ENCODE measurements at places on chromosomes 6 and 20.

DNA sequence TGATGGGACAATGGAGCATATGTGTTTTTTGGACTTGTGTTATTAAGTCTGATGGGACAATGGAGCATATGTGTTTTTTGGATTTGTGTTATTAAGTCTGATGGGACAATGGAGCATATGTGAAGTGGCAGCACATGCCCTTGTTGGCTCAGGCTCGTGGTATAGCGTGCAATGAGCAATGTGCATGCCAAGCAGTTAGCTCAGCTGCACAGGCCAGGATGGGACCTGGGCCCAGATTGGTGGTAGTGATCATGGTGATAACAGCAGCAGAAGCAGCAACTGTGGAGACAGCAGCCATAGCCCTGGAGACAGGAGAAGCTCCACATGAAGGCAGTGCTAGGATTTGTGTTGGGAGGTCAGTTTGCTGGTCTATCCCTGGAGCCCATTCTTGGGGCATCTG, 61.1 kb downstream of the IL20RA start:
- no peak for DNase-seq

DNA sequence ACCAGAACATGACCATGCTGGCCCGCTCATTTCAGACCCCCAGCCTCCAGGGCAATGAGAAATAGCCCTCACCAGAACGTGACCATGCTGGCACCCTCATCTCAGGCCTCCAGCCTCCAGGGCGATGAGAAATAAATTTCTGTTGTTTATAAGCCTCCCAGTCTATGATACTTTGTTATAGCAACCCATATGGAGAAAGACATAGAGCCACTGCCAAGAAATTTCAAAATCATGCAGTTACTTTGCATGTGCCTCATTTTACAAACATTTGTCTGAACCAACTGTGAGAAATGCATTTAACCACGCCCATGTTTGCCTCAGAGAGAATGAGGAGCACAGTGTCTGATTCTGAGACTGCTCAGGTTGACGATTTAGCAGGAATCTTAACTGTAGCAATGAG, 15.5 kb downstream of the CYP39A1 start:
- no peak for DNase-seq

DNA sequence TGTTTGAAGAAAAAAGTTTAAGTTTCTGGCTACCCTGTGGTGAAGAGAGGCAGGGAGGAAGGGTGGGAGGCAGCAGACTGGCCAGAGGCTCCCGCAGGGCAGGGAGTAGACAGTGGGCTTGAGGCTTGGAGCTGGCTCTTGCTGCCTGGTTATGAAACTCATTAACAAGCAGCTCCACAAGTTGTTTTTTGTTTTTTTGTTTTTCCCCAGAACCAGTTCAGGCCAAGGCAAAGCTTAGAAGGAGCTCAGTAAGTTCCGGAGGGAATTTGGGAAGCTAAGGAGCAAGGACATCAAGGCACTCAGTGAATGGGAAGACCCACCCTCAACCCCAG, 4.0 kb downstream of the DLL1 start:
- no peak for DNase-seq

DNA sequence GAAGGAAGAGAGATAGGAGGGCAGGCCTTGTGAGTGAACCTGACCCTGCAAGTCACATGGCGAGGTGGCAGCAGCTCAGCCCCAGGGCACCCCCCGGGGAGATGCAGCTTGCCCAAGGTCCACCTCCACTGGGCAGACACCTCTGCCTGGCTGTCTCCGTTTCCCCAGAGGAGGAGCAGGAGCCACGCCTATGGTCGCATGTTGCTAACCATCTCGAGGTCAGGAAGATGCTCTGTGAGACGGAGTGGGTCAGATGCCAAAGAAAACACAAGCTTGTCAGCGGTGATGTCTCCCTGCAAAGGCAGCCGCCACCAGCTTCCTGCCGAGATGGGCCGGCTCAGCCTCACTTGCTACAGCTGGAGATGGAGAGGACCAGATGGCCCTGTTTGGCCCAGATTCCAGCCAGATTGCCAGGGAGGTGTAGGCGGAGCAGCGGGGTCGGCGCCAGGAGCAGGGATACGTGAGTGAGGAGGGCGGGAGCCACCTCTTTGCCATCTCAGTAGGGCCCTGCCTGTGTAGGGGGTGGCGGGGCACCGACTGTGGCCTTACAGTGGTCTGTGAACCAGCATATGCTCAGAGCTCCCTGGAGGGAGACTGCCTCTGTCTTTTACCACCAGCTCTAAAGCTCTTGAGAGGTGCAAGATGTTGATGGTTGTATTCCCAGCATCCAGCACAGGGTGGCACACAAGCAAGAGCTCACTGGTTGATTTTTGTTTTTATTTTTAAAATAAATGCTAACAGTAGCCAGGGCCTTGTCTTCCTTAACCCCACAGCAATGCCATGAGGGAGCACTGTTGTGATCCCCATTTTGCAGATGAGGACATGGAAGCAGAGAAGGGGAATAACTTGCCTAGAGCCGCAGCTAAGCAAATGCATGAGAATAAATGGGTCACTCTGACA, 42.9 kb upstream of the FAM83D start:
- DNase-seq: no peak

- no peak for DNase-seq
Measured at GRCh38 chr6:11608600-11609323, 71.2 kb downstream of the TMEM170B start.

- no peak for DNase-seq
Measured at GRCh38 chr6:138404666-138405337, 779 bp downstream of the HEBP2 start.

- no peak for DNase-seq
Measured at GRCh38 chr6:3869284-3869631, 20.1 kb downstream of the FAM50B start.

- peak; percentile 83 for DNase-seq
Measured at GRCh38 chr6:149454346-149454848, 30.4 kb downstream of the ZC3H12D start.

DNA sequence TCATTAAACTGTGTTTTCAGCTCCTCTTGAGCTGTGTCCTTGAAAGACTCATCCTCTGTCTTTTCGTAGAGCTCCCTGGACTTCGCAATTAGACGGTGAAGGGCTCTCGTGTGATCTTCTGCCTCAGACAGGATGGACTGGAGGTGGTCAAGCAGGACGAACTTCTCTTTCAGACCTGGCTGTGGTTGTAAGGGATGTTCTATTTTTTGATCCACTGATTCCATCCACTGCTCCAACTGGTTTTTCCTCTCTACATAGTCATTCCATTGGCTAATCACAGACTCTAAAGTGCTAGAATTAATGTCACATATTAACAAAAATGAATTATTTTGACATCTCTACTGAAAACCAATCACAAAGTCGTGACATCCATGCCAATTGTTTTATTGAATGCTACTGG, 250.1 kb downstream of the SYNE1 start:
- no peak for DNase-seq

DNA sequence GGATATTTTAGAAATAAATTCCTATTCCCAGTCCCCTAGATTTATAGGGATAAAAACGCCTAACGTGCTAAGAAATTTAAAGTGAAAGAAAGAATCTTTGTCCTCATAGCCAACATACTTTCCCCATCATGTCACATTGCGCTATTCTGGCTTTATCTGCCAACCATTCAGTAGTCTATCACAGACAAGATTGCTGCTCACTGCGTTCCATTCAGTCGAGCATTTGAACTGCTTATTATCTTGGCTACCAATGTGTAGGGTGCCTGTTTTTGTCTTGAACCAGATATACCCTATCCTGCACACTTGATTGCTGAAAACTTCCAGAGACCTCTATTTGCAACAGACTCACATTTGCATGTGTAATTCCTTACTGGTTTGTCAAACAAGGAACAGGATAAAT, 751.5 kb downstream of the EPHA7 start:
- no peak for DNase-seq

GRCh38 chr6:25434921-25435320, 155.7 kb downstream of the CARMIL1 start:
- no peak for DNase-seq

GRCh38 chr6:129485746-129486145, 224.2 kb downstream of the ARHGAP18 start:
- DNase-seq: no peak

- DNase-seq: no peak
Measured at GRCh38 chr6:42104095-42104803, 38.2 kb downstream of the C6orf132 start.

DNA sequence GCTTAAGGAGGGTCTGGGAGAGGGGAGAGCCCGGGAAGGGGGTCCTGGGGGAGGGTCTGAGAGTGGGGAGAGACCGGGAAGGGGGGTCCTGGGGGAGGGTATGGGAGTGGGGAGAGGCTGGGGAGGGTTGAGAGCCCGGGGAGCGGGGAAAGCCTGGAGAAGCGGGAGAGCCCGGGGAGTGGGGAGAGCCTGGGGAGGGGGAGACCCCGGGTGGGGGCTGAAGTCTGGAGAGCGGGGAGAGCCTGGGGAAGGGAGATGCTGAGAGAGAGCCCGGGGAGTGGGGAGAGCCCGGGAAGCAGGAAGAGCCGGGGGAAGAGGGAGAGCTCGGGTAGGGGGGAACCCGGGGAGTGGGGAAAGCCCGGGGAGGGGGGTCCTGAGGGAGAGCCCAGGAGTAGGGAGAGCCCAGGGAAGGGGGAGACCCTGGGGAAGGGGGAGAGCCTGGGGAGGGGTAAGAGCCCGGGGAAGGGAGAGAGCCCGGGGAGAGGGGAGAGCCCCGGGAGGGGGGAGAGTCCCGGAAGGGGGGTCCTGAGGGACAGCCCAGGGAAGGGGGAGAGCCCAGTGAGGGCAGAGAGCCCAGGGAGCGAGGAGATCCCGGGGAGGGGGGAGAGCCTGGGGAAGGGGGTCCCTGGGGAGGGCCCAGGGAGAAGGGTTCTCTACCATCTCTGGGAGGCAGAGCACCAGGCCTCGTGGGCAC, 148.5 kb downstream of the SYNDIG1 start:
- no peak for DNase-seq

DNA sequence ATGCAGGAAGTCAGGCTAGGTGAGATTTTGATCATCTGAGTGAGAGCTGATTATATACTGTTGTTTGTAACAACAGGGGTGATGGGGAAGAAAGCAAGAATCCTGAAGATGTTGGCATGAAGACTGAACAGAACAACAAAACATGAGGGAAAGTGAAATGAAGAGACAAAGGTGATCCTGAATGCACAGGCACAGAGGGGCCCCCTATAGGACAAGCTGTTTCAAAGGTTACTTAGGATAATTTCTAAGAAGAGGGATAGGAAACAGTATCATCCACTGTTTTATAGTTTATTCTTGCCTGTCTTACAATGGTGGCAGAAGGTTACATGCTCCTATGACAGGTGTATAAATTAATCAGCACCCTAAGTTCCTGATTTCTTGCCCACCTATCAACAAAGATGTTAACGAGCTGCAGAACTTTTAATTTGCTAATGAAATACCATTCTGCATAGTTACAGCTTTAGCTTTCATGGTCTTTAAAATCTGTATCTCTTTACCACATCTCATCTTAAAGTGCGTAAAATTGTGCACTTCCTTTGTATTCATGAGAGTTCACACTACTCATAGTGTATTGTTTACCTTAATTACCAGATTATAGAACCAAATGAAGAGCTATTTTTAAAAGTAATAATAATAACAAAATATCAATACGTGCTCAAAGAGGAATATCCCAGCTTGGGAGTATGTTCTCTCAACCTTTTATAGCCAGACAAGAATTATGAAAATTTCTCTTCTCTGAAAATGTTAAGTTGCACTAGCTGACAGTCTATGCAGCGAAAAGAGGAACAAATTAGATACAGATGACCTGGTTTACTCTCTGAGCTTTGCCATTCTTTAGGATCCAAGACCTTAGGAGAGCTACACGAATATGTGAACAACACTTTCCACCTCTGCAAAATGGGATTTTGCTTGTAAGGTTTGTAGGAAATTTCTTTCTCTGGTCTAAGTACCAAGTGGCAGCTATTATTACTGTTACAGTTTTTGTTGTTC, 192.5 kb downstream of the EDN1 start:
- no peak for DNase-seq

DNA sequence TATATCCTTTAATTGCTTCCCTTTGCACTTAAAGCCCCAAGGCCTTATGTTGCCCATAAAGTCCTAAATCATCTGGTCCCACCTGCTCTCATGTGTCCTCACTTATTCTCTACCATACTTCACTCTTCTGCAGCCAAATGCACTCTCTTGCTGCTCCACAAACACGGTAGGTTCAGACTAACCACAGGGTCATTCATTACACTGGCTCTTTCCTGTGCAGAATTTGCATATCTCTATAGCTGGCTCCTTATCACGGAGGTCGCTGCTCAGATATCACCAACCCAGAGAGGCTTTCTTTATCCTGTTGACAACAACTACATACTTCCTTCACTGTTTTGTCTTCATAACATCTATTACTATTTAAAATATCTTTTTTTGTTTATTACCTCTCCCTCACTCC, 86.8 kb downstream of the MOXD1 start:
- no peak for DNase-seq

GRCh38 chr20:4571759-4572531, 149.8 kb upstream of the PRND start:
- DNase-seq: no peak

DNA sequence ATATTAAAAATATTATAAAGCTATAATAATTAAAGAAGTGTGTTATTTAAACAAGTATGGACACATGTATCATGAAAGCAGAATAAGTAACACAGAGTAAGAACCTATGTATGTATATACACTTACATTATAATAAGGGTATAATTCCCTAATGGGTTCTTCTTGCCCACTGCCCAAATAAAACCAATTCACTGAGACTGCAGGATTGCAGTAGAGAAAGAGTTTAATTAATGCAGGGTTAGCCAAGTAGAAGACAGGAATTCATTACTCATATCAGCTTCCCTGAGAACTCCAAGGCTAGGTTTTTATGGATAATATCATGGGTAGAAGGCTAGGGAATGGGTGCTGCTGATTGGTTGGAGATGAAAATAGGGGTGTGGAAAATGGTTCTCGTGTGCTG, 53.8 kb upstream of the SAMD3 start:
- DNase-seq: no peak

- peak; percentile 79 for DNase-seq
Measured at GRCh38 chr6:157586088-157586414, 205.1 kb downstream of the ZDHHC14 start.

DNA sequence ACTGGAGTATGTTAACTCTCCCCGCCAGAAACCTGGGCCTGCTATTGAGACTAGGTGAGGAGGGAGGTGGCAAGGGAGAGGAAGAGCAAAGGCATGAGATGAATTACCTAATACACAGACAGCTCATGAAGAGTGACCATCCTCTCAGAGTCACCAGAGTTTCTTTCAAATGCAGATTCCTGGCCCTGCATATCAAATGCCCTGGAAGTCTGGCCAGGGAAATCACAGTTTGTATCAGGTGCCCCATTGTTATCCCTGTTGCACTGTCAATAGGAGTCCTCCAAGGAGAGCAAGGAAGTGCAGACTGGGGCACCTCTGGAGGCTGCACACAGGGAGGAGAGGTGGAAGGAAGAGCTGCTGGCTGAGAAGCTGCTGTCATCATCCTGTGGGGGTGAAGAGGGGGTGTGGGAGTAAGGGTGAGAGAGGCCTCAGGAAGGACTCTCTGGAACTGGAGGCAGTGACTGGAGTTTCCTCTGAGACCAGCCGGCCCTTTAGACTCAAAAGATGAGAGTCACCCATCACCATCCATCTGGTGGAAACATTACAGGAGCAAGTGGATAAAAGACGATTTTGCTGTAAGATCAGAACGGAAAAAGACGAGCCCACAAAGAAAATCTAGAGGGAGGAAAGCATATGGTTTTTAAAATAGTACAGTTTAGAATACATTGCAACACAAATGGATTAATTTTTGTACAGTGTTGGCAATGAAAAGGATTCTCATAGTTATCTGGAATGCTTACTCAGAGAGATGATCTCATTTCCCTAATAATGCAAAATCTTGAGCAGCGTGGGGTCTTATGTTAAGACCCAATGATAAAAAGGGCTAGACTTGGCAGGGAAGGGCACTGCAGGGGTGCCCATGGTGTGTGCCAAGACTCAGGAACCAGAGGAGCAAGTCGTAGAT, 268.1 kb downstream of the UST start:
- no peak for DNase-seq
